Stimulated activated CD8-positive, alpha-beta memory T cell treated with anti-CD3 and anti-CD28 coated beads, Interleukin-4, amount 100 ng/mL, for 4 hours (primary cell): ENCODE measurements at places on chromosomes 7 and 10.

DNA sequence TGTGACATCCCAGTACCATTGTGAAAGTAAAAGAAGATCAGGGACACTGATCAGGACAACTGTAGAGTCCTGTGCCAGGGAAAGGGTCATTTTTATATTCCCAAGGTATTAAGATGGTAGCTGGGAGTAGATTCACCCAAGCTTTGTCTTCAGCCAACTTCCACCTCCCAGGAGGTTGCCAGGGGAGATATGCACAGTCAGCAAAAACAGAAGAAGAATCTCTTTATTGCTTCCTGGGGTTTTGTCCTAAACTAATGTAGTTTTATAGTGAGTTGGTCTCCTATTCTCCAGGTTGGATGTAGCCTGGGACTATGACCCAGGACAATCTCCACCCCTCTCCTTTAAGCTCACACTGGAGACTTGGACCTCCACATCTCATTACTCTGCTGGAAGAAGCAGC, 139.2 kb downstream of the RAMP3 start:
- DNase-seq: no peak

DNA sequence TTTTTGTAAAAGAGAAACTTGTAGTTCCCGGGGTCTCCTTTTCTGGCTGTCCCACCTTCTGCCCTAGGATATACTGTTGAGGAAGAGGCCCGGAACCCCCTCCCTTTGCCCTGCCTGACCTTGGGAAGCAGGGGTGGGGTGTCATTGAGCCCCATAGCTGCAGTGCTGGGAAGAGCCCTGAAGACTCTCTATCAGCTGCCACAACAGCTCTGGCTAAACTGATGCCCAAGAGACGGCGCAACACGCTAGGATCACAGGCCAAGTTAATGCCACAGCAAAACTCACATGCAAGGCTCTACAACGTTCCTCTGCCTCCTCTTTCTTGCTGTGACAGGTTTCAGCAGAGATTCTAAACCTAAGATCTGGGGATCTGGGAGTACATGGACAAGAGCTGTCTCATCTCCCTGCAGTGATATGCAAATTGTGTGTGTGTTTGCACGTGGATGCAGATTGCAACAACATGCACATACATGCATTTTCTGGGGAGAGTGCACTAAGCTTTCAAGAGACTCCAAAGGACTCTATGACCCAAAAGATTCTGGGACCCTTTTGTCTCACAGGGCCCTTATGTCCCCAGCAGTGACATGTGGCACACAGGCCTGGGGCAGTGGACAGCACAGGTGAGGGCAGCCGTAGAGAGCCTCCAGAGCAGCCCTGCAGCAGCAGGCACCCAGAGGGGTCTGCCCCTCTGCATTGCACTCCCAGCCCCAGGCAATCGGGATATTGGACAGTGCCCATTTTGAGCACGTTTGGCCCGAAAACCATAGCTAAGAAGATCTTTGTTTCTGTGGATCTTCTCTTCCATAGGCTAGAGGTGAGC, 2.5 kb downstream of the RASSF4 start:
- DNase-seq: no peak

- no peak for DNase-seq
These were observed 622.3 kb downstream of the SUGCT start for GRCh38 chr7:40757109-40757508.

DNA sequence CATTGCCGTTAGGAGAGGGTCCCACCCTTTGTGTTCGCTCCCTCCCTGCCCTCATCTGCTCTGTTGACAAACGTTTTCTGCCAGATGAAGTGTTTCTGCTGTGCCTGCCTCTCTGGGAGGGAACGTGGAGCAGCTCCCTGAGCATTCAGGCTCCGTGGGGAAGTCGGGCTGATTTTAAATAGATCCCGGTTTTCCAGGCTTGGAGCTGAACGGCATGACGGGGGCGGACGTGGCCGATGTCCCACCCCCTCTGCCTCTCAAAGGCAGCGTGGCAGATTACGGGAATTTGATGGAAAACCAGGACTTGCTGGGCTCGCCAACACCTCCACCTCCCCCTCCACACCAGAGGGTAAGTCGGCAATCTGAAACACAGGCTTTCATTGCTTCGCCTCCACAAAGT, 101.9 kb upstream of the NPS start:
- no peak for DNase-seq

GRCh38 chr7:74371381-74372341, 82.0 kb upstream of the GTF2IRD1 start:
- no peak for DNase-seq
